ENCODE measurements at places on chromosomes 5 and 9.
A peak's percentile ranks its signal among the peaks of the same experiment; 100 is the strongest.

GRCh38 chr9:120236596-120236995 lies 343.4 kb downstream of the CDK5RAP2 start:
- no peak for DNase-seq

GRCh38 chr9:17004500-17004899 lies 130.3 kb upstream of the CNTLN start:
- no peak for DNase-seq

- no peak for DNase-seq
These were observed 287.5 kb upstream of the IRX1 start for GRCh38 chr5:3307982-3308621.

DNA sequence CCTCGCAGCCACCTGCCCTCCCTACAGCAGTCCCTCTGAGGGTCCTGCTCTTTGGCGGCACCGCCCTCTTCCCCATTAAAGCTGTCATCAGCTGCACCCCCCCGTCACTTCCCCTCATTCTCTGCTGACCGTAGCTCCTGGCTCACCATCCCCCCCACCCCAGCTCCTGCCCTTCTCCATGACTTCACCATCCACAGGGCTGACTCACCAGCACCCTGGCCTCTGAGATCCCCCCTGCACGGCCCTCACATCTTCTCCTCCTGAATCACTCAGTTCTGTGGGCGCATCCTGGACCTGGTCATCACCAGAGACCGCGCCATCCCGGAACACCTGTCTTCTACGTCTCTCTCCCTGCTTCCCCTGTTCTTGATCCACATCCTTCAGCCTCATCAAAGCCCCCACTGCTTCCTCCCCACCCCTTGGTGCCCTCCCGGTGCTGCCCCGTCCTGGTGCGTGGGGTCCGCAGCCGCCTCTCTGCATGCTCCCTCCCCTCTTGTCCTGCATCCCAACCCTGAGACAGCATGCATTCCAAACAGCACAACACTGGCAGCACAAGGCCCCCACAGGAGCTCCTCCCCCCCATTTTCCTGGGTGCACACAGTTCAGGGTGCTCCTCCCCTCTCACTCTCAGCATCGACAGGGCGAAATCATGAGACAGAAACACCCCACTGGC lies 12.9 kb downstream of the FLT4 start:
- DNase-seq = no peak

GRCh38 chr5:11398728-11399127 lies 505.5 kb downstream of the CTNND2 start:
- no peak for DNase-seq

GRCh38 chr9:114031948-114032840 lies 45.9 kb downstream of the AMBP start:
- no peak for DNase-seq

GRCh38 chr9:72839085-72839484 lies 113.8 kb downstream of the ALDH1A1 start:
- no peak for DNase-seq

GRCh38 chr5:74594137-74595040 lies 46.1 kb downstream of the ENC1 start:
- DNase-seq = no peak

DNA sequence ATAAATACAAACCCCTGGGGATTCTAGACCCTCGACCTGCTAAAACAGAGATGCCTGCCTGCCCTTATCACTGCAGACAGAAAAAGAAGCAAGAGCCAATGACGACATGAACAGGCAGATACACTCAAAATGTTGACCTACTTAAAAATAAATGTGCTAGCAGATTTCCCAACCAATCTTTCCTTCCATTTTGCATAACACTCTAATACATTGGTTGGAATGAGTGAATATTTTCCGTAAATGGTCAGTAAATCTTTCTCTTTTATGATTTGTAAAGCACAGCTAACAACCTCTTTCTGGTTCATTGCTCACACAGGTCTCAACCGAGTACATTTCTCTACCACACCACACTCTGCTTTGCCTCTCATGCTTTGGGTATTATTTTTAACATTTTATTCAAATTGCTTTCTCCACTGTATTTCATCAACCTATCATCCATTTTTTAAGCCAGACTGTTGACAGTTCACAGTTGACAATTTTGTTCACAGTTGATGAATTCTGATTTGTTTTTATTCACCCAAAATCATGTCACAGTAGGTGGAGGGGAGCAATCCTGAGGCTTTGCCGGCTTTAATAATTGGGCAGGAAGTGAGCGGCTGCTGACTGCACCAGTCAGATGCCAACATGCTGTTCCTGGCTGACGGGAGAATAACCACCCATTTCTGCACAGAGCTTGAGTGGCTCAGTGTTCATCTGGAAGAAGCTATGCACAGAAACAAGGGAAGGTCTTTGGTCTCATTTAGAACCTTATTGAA lies 426.6 kb downstream of the SPOCK1 start:
- no peak for DNase-seq

GRCh38 chr5:123771715-123772114 lies 259.7 kb downstream of the CSNK1G3 start:
- no peak for DNase-seq

- no peak for DNase-seq
These were observed 18.4 kb upstream of the ADRA1B start for GRCh38 chr5:159897786-159898393.

DNA sequence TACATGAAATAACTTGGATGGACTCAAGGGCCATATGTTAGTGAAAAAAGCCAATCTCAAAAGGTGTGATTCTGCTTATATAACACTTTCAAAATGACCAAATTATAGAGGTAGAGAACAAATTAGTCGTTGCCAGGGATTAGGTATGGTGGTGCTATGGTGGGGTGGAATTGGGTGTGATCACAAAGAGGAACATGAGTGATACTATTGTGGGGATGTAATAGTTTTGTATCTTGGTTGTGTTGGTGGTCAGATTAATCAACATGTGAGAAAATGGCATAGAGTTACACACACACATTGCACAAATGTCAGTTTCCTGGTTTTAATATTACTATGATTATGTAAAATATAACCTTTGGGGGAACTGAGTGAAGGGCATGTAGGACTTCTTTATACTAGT lies 31.9 kb downstream of the CAMK4 start:
- no peak for DNase-seq

- no peak for DNase-seq
These were observed 241.0 kb upstream of the KIF2A start for GRCh38 chr5:62065050-62065449.

GRCh38 chr5:56543441-56544388 lies 271.6 kb upstream of the MAP3K1 start:
- no peak for DNase-seq

GRCh38 chr9:70409280-70409679 lies 5.2 kb downstream of the KLF9 start:
- DNase-seq = no peak

GRCh38 chr9:122004589-122004988 lies 88.5 kb downstream of the TTLL11 start:
- DNase-seq = no peak

GRCh38 chr5:119387945-119388618 lies 32.3 kb downstream of the TNFAIP8 start:
- no peak for DNase-seq

DNA sequence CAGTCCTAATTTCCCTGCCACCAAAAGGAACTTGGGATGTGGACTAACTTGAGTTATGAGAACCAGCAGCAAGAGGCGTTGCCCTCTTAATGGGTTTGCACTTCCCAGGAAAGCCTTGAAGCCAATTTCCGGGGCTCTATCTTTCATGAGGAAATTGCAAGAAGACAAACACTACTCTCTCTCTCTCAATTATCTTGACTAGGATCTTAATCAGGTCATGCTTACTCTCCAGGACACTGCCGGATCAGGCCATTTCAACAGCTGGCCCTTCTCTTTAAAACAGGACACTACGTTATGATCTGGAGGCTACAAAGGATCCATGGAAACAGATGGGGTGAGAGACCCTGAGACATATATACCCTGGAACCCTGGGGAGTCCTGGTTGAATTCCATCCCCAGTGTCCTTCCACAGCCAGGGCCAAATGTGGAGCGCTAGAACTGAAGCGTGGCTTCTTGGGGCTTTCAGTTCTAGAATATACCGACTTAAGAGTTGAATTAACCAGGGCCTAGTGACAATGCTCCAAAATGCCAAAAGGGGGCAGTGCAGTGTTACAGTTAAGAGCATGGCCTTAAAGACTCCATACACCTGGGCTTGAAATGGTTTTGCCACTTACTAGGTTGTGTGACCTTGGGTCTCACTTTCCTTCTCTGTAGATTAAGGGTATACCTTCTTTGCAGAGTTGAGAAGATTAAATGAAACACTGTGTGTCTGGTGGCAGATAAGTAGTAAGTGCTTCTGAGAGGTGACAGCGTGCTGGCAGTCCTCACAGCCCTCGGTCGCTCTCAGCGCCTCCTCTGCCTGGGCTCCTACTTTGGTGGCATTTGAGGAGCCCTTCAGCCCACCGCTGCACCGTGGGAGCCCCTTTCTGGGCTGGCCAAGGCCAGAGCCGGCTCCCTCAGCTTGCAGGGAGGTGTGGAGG lies 21.1 kb downstream of the FAM219A start:
- peak; percentile 81 for DNase-seq

DNA sequence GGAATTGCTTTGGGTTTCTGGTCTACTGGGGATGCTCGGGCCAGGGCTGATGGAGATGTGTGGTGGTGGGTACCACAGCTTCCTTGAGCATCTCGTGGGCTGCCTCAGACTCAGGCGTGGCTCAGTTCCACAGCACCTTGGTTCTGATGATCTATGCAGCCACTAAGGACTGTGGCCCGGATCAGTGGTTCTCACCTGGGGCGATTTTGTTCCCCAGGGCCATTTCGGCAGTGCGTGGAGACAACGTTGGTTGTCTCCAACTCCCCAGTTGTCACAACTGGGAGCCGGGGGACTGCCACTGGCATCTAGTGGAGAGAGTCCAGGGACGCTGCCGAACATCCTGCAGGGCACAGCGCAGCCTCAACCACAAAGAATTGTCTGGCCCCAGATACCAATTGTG lies 47.7 kb downstream of the FGF18 start:
- DNase-seq = no peak
